Peyer's patch (tissue), 4 donors: ENCODE measurements at places on chromosomes 13 and 19.

DNA sequence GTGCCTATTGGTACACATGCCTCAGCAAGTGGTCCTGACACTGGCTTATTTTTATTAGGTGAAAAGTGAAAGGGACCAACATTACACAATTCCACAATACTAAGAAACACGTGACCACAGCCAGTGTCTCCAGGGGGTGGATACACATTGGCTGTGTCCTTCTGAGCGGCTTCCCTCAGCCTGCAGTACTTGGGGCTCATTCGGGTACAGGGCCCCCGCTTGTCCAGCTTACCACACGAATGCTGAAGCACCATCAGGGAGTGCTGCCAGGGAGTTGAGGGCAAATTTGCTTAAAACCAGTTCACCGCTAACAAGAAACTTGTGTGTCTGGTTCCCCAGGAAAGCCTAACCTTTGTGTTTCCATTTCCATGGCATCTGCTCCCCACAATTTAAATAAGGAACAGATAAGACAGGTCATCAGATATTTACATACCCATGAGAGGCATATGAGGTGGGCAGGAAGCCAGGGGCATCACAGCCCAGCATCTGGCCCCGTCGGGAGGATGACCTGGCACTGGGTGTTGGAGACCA is 23.3 kb downstream of the PBX4 start:
- DNase-seq, result no peak

DNA sequence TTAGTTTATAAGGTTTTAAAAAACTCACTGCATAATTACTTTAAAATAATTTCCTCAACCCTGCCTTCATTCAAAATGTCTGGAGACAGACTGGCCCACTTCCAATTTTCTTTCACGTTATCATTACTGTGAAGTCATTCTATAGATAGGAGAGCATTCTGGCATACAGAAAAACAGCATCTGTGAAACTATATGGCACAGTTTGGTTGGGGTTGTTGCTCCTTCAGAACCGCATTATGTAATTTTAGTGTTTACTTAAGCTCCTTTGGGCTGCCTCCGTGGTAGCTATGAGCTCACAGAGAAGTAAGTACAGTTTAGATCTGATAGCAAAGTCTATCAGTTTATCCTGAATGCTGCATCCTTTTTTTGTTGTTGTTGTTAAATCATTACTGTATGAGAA is 104.3 kb downstream of the KCNRG start:
- no peak for DNase-seq

DNA sequence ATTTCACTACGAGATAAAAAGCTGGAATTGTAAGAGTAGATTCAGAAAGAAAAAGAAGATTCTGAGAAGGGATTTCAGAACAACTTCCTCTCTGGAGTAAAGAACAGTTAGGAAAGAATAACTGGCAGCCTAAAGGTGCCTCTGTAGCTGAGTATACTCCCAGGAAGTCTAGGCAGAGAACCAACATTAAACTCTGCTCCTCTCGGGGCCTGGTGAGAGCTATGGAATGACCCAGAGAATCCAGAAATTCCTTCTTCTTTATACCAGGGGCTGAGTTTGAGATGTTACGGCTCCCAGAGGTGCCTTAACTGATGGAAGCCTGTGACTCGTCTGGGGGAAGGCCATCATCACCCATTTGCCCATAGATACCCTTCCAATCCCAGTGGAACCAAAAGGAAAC is 39.1 kb downstream of the FAM216B start:
- DNase-seq, result no peak

GRCh38 chr19:10601999-10602329 is 14.9 kb upstream of the AP1M2 start:
- DNase-seq, result no peak

- DNase-seq, result no peak
These were observed at the start of gene KIR2DL4 for GRCh38 chr19:54803410-54803809. KIR2DL4 (plus strand) TSS chr19:54803610; CDS start chr19:54803652, 42 bp downstream.

DNA sequence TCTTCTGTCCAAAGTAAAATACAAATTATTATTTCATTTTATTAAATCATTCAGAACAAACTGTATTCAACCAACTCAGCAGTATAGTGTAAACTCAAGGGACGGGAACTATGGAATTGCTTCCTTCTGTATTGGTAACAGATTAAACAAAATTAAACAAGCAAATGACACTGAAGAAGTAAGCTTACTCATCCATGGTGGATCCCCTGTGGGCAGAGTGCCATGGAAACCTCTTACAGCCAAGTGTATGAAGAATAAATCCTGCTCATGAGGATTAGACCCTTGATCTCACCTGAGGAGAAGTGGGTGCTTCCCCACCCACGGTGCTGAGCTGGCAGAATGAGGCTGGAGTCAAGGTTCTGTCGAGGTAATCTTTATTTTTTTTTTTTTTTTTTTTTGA is 18.0 kb upstream of the RFXAP start:
- no peak for DNase-seq

- no peak for DNase-seq
These were observed 115.6 kb downstream of the POU4F1 start for GRCh38 chr13:78487707-78488106.

DNA sequence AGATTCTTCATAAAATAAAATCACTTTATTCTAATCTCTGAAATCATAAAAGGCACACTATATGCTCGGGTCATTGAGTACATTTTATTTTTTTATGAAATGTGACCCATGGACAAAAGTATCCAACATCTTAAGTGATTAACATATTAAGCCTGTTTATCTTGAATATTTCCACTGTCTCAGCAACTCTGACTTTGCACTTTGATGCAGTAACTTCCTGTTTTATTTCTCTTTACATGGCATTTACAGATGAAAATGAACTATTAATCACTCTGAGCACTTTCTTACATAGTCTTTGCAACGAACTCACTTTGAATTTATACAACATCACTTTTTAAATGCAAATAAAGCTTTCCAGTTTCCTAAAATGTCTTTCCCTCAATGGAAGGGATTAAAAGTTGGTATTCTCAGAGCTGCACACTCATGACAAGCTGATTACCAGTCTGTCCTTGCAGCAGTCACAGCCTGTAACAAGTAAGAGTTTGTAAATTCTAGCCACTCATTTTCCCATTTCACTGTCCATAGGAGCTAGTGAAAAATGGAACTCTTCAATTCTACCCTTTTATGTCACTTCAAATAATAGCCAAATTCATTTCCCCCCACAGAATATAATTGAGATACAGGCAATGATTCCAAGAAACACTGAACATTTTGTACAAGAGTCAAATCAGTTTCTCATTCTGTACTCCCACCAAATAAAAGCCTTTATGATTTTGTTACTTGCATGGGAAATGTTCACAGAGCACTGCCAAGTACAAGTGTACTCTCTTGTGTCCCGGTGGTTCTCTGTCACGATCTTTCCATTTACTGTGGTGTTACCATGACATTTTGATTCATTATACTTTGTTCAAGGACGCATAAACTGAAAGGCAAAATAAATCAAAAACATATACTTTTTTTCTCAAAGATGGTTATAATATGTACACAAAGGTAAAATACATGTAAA is 1968.9 kb downstream of the PCDH9 start:
- no peak for DNase-seq

DNA sequence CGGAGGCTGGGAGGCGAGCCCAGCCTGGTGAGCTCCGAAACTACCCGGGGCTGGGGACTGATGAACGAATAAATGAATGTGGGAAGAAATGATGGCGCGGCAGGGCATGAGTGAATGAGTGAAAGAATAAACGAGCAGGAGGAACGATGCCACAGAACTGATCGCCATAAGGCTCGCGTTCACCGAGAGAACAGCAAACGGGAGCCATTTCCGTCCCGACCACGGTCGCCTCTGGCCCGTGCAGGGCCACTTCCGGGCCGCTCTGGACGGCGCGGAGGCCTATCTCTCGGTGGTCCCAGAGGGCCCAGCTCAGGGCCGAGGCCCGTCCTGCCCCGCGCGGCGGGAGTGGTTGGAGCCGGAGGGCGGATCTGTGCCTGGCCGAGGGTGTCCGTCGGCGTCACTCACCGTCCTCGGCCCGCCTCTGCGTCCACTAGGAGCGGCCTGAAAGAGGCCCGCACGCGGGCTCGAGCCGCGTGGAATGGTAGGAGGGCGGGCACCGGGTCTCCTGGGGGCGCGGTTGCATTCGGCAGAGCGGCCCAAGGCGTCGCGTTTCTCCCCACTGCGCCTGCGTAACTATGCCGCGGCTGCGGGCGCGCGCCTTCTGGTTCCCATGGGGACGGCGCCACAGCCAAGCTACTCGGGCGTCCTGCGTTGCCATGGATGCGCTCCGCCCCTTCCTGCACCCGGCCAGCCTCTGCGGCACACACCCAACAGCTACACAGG is at the start of gene ZNF497:
Gene ZNF497 (minus strand): TSS at position 480 of the 723 bp plus-strand sequence. CDS start 5,116 bp downstream, outside the sequence.
- DNase-seq, result peak; percentile 98

DNA sequence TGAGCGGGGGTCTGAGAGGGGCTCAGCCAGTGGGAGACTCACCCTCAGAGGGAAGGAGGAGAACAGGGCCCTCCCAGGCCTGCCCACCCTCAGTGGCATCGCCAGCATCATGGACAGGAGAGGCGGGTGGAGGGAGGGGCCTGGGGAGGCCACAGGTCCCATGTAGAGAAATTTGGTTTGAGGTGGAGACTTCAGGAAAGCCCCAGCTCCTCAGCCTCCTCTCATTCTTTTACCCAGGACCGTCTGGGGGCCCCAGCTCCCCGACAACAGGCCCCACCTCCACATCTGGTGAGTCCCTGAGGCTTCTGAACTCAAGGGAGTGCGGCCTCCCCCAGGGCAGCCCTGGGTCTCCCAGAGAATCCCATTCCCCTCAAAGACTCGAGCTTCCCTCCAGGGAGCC is 3.1 kb downstream of the LILRB1 start:
- no peak for DNase-seq

DNA sequence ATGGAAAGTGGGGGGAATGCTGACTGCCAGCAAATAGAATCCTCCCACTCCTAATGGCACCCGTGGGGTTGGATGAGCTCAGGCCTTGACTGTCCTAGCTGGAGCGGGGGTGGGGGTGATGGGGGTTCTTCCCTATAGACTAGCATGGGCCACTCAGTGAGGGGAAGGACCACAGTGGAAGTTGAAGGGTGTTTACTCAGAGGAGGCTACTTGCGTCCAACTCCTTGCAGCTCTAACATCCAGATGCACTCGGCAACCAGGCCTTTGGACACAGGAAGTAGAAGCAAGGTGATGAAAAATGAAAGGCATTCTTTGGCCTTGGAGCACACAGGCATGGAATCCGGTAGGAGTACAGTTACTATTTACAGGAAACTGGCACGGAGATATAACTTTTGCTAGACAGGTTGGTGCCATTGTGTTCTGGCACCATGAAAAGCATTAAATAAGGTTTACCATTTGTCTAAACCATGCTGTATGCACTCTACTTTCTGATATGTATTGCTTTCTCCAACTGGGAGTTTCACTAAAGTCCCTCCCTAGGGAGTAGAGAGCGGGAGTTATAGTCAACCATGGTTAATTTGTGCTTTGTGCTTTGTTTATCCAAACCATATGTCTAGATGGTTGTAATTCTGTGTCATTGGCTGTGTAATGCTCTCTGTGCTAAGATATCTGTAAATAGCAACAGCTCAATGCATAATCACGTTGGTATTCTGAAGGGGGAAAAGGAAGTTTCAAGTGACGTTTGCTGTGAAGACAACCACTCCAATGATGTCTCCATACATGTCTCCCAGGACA is 125.3 kb downstream of the TSHZ3 start:
- no peak for DNase-seq

DNA sequence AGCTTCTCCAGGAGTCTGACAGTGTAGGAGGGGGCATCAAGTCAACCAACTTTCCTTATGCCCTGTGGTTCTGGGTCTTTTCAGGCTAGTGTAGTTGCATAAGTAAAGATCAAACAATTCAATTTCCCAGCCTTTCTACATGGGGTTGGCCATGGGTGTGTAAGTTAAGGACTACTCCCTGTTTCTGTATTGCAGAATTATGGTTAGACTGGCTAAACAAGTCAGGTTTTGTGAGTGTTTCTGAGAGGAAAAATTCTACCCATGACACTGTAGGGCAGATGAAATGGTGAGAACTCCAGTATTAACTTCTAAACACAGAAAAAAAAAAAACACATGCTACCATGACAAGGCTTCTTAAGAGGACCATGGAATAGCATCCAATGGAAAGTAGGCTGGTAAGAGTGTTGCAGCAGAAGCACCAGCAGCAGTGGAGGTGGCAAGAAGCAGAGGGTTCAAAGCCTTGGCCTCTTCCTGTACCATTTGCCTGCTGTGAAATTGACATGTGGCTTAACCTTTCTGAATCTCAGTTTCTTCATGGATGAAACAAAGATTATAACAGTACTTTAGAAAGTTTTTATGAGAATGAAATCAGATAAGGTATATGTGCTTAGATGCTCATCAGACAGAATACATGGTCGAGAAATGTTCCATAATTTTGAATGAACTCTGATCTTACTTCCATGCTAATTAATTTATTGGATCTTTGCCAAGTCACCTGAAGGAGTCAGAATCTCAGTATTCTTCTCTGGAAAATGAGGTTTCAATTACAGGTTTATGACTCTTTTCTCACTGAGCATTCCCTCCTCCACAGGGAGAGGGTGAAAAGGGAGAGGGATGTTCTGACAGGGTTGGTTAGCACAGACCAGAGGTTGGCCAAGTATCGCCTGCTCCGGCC is 11.4 kb upstream of the SCEL start:
- DNase-seq, result no peak

- no peak for DNase-seq
These were observed 12.9 kb upstream of the CCDC169 start for GRCh38 chr13:36310417-36311108.

DNA sequence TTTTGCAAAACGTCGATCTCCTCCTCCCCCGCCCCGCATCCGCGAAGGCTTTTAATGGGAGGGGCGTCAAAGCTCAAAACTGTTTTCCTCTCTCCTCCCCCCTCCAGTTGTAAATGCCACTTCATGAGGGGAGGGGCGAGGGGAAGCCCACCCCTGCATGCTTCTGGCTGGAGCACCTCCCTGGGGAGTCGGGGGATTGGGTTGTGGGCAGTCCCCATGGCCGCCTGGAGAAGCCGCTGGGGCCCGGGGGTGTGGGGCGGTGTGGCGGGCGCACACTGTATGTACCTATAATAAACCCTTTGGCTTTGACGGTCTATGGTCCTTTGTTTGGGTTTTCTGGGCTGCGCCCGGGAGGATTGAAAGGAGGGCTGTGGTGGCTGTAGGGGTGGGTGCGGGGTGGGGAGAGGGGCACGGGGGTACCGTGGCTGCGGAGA is 505 bp upstream of the SHKBP1 start:
- DNase-seq, result no peak

DNA sequence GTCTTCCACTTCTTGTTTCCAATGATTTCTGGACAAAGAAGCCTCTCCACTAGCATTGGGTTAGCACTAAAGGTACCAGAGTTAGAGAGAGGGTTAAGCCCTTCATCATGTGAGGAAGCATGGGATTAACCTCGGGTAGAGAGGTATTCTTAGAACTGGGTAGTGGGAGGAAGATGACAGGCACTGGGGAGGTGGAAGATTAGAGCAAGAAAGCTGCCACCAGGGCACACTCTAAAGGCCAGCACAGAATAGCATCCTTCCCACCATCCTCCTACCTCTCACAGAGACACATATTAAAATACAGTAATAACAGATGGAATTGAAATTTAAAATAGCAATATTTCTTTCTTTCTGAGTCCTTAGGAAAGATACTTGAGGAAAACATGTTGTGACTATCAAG is 84.5 kb upstream of the PCDH20 start:
- no peak for DNase-seq

GRCh38 chr13:32426990-32427851 is 709 bp downstream of the N4BP2L1 start:
- peak; percentile 56 for DNase-seq

GRCh38 chr13:79901336-79901735 is 420.4 kb downstream of the NDFIP2 start:
- DNase-seq, result peak; percentile 40
